Erythroblast (primary cell): ENCODE measurements at places on chromosomes 3 and 15.

DNA sequence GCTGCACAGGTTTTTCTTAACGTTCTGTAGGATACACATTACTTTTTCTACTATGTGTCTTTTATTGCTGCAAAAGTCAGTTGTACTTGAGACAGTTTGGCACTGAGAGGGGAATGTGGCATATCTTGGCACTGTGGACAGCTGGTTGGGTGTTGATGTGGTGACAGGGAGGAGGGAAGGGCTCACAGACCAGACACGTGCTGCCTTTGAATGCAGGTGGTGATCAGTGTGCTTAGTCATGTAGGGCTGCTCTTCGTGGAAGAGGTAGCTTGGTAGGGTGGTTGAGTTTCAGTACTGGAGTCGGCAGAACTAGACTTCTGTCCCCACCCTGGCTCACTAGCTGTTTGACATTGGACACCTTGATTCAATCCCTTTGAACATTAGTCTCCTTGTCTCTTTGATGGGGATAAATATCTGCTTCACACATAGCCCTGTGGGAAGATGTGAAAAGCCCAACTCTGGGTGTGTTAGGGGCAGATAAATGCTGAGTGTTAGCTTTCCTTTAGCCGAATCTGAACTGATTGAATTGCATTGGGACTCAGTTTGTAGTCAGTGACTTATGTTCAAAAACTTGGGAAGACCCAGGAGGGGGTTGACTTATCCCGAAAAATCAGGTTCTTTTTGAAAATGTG lies 108.4 kb downstream of the PTPRG start:
- DNase-seq = no peak

DNA sequence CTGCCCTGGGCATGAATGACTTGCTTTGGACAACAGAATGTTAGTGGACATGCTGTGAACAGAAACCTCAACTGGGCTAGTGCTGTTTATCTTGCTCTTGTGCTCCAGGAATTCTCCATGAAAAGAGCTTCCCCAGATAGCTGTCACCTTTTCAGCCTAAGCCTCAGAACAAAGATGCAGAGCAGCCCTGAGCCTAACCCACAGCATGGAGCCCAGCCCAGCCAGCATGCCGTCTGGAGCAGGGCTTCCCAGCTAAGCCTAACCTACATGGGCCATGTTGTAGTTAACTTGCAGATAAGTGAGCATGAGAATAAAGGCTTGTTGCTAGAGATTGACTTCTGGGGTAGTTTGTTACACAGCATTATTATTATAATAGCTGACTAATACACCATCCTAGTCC lies 48.9 kb downstream of the SCN5A start:
- no peak for DNase-seq

DNA sequence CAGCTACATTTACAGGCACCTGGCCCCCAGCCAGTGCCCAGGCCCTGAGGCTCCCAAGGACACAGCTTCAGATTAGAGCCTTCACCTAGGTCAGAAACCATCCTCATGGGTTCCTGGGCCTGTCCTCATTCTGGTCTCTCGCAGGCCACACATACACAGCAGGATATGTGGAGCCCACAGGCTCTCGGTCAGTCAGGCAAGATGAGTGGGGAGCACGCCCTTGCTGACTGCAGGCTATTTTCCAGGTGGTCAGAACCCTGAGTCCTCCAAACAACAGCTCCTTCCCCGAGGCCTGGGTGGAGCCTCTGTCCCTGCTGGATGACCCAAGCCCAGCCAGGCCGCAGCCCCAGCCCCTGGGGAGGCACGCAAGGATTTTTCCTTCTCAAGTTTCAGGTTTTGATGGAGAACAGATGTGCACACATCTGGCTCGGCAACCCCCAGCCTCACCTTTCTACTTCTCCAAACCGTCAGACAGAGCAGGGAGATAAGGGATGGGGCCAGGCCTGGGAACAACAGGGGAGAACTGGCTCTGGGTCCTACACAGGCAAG lies 1.6 kb downstream of the STRA6 start:
- DNase-seq = no peak

DNA sequence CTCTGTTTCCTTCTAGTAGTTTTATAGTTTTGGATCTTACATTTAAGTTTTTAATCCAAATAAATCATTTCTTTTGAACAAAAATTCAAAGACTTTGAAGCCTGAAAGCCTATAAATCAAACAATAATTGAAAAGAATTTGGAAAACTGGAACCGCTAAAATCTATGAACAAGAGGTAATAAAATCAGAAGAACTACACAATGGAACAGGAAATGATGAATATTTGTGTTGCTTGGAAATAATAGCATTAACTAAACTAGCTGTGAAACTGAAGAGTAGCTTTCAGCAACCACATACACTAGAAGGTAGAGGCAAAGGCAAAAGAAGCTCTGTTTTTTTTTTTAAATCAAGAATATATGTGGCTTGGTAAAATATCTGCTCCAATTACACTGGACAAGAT lies 147.9 kb upstream of the ABI3BP start:
- no peak for DNase-seq

DNA sequence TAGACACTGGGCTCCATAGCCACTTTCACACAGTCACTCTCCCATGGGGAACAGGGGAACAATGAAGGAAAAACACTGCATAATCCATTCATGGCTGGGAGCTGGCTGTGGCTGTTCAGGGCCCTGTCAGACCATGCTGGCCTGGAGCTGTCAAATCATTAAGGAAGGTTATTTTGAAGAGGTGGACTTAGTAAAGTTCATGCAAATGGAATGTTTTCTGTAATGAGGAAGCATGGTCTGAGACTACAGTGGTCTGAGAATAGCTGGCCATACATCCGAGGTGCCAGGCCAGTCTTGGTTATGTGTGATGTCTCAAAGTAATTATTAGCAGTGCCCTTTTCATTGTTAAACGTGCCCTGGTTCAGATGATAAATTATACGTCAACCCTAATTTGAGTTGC lies 117.1 kb upstream of the MRPS22 start:
- no peak for DNase-seq

DNA sequence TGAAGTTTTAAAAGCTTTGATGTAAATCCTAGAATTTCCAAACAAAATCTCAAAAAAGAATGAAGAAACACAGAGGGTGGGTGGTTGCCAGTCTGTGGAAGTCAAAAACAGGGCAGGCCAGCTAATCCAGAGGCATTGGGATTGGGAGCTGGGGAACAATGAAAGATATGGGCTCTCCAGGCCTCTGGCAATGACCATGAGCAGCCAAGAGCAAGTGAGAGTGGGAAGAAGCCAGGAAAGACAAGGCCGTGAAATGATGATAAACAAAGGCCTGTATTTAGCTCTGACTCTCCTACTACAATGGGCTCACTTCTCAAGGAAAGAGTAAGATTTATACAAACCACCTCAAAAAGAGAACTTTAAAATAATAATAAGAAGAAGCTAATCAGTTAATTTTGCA lies 248.5 kb downstream of the ZMAT3 start:
- no peak for DNase-seq

DNA sequence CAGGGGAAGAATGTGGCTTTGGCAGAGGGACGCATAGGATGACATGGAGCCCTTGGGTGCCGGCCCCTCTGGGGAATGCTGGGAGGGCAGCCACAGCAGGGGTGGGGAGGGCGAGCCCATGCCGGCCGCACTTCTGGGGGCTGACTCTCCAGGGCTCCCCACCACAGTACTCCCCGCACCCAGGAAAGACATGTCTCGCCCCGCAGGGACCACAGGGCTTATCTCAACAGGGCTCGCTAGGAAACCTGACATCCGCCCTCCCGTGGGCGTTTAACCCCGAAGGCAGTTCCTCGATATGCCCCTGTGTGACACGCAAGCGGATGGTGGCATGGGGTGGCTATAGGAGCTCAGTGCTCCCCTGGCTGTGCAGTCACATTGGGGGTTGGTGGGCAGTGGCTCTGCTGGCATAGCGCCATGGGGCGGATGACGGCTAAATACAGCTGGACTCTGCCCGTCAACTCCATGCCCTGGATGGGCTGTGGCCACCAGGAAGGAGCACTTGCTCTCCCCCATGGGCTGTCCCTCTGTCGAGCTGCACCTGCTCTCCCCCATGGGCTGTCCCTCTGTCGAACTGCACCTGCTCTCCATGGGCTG lies 141.4 kb downstream of the ADAMTS17 start:
- DNase-seq = no peak

GRCh38 chr3:158109295-158109803 lies 540 bp upstream of the RSRC1 start:
- DNase-seq = no peak

GRCh38 chr3:195700319-195700718 lies 20.5 kb upstream of the MUC20 start:
- DNase-seq = no peak

DNA sequence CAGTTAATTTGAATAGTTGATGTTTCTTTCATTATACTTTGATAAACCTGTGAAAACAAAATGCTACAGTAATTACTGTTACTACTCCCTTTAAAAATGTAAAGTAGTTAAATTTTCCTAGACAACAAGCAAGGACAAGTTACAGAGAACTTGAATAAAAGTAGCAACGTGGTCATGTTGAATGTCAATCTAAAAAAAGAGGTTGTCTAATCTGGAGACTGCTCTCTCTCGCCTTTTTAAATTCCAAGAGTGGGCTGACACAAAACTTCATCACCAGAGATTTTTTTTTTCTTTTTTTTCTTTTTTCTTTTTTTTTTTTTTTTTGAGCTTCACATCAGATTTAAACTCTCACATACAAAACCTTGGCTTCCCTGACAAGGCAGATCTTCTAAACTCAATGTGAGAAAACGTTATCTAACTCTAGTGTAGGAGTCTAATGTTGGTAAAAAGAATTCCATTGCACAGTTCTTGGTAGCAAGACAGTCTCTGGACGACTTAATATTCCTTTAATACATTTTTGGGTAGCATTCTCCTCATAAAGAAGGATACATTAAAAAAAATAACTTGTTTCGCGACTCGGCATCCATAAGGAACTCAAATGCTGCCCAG lies 4.1 kb downstream of the FOXP1 start:
- no peak for DNase-seq

GRCh38 chr3:150216866-150217600 lies 191.1 kb upstream of the TSC22D2 start:
- DNase-seq = no peak

- DNase-seq = peak; percentile 36
These were observed 692 bp downstream of the UBE2E2 start for GRCh38 chr3:23203708-23204330.

DNA sequence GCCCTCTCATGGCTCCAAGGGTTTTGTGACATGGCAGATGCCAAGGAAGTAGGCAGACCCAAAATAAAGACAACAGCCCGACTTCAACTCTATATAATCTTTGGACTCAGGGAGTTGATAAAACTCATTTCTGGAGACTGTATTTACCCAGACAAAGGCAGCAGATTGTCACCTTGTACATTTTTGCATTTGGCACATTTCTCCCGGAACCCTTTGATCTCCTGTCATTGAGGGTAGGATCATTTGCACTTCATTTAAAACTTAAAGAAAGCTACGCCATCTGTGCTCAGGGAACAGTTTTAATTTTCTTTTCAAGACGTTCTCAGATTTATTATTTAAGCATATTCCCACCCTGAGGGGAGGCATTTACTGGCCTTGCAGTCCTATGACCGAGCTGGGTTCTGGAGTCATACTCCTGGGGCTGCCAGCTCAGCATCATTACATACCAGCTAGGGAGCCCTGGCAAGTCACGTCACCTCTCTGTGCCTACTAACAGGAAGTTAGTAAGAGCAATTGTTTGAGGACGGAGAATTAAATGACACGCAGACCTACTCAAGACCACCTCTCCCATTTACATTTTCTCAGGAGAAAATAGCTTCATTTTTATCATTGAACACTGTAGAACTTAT lies 5.9 kb downstream of the CDCP1 start:
- no peak for DNase-seq

- DNase-seq = no peak
These were observed 85.9 kb upstream of the IL12A start for GRCh38 chr3:159902546-159903314.

DNA sequence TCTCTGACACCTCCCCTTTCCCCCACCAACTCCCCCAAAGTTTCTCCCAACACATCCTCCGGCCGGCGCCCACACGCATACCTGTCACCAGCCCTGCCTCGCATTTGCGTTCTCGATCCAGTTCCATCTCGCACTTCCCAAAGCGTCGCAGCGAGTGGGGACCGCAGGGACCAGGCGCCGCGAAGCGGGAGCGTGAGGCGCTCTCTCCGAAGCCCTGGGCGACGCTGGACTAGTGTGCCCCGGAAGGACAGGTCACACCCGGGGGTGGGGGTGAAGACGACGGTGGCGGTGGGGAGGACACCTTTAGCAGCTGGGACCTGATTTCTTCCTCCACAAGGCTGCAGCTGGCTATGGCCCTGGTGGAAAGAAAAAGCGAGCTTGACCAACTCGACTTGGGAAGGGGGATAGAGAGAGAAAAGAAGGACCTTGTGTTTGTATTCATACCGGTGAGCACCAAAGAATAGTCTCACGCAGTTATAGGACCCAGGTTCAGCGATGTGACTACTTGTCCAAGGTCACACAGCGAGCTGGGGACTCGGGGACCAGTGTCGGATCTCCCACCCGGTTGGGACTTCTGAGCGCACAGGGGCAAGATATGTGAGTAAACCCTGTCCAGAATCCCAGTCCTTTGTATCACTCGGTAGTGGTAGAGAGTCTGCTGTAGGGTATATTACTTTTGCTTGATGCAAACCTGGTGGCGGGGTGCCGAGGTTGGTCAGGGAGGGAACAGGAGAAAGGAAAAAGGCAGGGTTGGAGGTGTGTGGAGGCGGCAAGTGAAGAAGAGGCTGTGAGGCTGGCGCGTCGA lies 607 bp upstream of the GHSR start:
- DNase-seq = no peak

DNA sequence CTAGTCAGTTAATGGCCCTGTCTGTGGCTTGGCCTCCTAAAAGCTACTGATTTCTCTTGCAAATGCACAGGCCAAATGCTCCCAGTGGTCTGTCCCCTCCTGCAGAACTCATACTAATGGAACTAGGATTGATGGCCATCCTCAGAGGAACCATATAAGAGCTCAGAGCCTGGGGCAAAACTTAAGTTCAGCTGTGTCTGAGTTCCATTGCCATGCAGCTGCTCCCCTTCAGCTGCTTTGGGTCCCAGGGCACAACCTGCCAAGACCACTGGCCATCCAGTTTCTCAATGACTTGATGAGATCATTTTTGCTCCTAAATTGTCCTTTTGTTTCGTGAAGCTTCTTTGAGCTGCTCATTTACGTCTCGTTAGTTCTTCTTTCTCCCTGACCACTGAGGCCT lies 529.5 kb upstream of the TBL1XR1 start:
- no peak for DNase-seq

DNA sequence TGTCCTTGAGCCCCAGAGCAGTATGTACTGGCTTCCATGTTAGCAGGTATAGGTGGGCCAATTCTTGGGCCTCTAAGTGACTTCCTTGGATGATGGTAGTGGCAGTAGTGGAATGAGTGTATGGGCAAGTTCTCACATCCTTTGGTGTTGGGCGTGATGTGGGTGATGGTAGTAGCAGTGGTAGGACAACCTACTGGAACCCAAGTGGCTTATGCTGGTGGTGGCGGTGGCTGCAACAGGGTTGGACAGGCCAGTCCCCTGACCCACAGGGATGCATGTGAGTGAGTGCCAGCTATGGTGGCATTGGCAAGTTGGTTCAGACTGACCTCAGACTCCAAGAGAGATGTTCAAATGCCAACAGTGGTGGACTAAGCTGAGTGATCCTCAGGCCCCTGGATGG lies 1228.2 kb downstream of the ROBO2 start:
- DNase-seq = no peak

GRCh38 chr15:40055576-40056293 lies 16.8 kb upstream of the SRP14 start:
- DNase-seq = no peak

GRCh38 chr3:180252683-180253082 lies 215.9 kb upstream of the PEX5L start:
- DNase-seq = no peak

- DNase-seq = no peak
These were observed 115.8 kb downstream of the SRGAP3 start for GRCh38 chr3:9133656-9134055.

GRCh38 chr3:31833391-31834190 lies 147.5 kb downstream of the OSBPL10 start:
- DNase-seq = no peak
